ENCODE measurements at places on chromosomes 2 and 18. TPM values are rescaled to one million over a fixed set of nuclear protein-coding genes. Genes with fewer than 3 reads are reported as not detected.

Gene IL37
- total RNA-seq = 133 TPM

Gene DYNAP
- not detected for total RNA-seq

DNA sequence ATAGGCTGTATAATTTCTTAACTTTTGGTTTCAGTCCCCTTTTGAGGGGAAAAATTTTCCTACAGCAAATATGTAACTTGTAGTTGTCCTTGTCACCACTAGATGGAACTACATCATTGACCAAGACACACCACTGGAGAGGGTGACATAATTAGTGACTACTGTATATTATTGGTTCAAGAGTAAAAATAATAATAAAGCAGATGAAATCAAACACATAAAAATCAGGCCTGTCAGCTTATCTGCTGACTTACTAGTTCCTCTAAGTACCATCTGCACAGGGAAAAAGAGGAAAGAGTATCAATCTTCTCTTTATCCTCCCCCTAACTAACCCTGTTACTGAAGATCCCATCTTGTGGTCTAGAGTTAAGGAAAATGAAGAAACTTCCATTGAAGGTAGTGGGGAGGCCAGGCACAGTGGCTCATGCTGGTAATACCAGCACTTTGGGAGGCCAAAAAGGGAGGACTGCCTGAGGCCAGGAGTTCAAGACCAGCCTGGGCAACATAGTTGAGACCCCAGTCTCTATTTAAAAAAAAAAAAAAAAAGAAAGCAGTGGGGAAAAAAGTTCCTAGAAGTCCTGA, 29.6 kb upstream of the ENOSF1 start:
- DNase-seq = no peak
- no peaks in the 10 kb centered on the region for H3K4me1 ChIP-seq
- H3K4me3 ChIP-seq = no peak overlapping the region

GRCh38 chr2:120228503-120228902, 5.3 kb upstream of the TMEM185B start:
- peak; percentile 40 for DNase-seq
- H3K4me1 ChIP-seq = peaks cover 33% of the 10 kb centered on the region
- no peak overlapping the region for H3K4me3 ChIP-seq
- H3K27ac ChIP-seq = no peak overlapping the region
- no peaks in the 10 kb centered on the region for H3K36me3 ChIP-seq

Gene CRYGC
- total RNA-seq = not detected

- no peaks in the 10 kb centered on the region for H3K27me3 ChIP-seq
- no peak overlapping the region for H3K27ac ChIP-seq
Measured at GRCh38 chr2:34664266-34664665, 1065.2 kb upstream of the FAM98A start.

Gene PMS1
- total RNA-seq = 5.7 TPM

GRCh38 chr2:198211706-198212105, 407.3 kb downstream of the PLCL1 start:
- no peaks in the 10 kb centered on the region for H3K4me1 ChIP-seq
- no peak overlapping the region for H3K27ac ChIP-seq

GRCh38 chr2:195945056-195945455, 123.6 kb downstream of the DNAH7 start:
- DNase-seq = no peak
- no peak overlapping the region for H3K27ac ChIP-seq
- no peaks in the 10 kb centered on the region for H3K4me1 ChIP-seq
- no peaks in the 10 kb centered on the region for H3K27me3 ChIP-seq
- no peak overlapping the region for H3K4me3 ChIP-seq

GRCh38 chr2:237321746-237322145, 92.2 kb downstream of the COL6A3 start:
- no peak for DNase-seq
- no peak overlapping the region for H3K4me3 ChIP-seq
- peak overlapping the region; percentile 72 for H3K27ac ChIP-seq

Gene CIDEA
- total RNA-seq = 32.9 TPM

DNA sequence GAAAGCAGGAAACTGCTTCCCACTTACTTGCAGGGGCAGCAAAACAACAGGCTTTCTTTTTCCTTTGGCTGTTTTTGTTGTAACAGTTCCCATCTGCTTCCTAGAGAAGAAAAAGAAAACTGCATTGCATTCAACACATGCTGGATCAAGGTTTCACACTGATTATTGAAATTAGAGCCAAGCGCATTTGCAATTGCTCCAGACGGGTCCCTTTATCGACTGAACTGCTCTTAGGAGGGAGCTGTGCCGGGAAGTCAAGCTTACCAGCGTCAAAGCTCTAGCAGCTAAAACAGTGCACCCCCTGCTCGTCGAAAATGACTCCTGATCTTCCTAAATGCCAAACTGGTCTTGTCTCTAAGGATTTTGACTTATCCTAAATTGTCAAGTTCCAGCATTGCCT, 164.0 kb upstream of the SESTD1 start:
- no peak for DNase-seq
- no peaks in the 10 kb centered on the region for H3K4me1 ChIP-seq
- H3K27me3 ChIP-seq = no peaks in the 10 kb centered on the region
- no peak overlapping the region for H3K4me3 ChIP-seq

Gene FEV
- total RNA-seq = not detected
